OCI-LY7 (cell line): ENCODE measurements at places on chromosomes 12 and 14.

- DNase-seq = no peak
Observed at GRCh38 chr14:23579311-23579630, 681 bp upstream of the JPH4 start.

GRCh38 chr12:115245020-115245419, 561.0 kb upstream of the TBX3 start:
- DNase-seq = no peak

DNA sequence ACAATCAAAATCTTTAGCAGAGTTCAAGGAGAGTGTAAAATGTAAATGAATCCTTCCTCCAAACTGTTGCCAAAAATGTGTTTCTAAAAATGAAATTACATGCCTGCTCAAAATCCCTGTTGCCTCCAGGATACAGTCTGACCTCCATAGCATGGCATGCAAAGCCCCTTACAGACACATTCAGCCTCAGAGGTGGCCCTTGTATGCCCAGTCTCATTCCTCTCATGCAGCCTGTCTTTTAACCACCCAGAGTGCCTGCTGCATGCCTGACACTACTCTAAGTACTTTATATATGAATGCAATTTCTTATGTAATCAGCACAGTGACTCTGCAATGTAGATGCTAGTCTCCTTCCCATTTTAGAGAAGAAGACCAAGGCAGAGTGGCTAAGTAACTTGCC, 24.4 kb upstream of the PTPRQ start:
- DNase-seq = no peak

DNA sequence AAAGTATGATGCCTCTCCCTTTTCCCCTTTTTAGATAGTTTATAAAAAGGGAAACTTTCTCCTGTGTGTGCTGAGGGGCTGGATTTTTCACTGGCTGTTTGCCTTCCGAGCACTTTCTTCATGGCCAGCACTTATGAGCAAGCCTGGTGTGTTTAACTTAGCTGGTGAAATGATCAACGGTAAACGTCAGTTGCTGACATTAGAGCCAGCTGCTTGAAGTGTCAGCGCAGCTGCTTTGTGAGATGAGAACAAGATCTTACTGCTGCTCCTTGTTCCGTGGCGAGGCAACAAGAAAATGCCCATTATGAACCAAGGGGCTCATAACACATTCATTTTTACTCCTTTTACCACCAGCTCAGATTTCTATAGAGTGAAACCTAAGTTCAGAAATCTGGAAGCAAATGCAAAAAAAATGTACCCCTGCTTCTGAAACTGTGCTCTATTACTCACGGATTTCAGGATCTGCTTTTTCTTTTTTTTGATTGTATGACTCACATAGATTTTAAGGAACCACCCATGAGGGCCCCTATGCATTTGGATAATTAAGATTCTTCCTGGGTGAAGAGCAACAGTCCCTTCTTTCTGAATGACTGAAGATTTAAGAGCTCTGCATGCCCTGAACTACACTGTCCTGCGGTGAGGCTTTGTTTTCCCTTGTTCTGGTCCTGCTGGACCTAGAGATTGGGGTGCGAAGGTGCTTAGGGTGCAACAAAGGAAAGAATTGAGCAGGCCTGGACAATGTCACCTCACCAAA, 74.3 kb upstream of the CPM start:
- peak; percentile 47 for DNase-seq

GRCh38 chr12:117452112-117452511, 90.7 kb upstream of the NOS1 start:
- DNase-seq = no peak

DNA sequence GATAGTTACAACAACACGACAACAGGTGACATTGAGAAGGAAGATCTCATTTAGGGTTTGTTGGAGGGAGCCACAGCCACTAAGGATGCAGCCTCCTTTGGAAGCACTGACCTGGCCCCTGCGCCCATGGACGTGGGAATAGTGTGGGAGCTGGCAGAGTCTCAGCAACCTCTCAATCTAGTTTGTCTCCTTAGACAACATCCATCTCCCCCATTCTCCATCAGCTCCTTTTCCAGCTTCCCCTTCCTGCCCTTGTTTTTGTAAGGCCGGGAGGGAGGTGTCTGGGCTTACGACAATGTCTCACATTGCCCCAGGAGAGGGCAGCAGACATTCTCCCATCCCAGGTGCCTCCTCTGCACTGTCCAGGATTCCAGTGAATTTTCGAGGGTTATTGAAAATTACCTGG, 170.2 kb upstream of the PZP start:
- peak; percentile 25 for DNase-seq

GRCh38 chr12:50572287-50572686, 67.5 kb downstream of the DIP2B start:
- no peak for DNase-seq

- DNase-seq = no peak
Observed at GRCh38 chr14:47353186-47353585, 322.2 kb downstream of the MDGA2 start.

DNA sequence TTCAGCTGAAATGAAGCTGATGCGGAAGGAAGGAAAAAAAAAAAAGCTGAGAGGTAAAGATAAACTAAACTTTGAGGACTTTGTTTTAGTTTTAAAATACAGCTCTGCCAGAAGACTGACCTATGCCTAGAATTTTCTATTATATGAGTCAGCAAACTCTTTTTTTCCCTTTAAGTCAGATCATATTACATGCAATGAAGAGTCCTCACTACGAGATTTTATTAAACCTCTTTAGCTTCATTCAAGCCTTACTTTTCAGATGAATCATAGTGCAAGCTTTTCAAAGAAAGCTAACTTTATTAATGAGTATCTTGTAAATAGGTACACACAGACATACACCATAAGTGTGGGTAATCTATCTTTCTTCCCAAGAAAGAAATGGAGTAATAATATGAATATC, 57.8 kb upstream of the FSCB start:
- no peak for DNase-seq

DNA sequence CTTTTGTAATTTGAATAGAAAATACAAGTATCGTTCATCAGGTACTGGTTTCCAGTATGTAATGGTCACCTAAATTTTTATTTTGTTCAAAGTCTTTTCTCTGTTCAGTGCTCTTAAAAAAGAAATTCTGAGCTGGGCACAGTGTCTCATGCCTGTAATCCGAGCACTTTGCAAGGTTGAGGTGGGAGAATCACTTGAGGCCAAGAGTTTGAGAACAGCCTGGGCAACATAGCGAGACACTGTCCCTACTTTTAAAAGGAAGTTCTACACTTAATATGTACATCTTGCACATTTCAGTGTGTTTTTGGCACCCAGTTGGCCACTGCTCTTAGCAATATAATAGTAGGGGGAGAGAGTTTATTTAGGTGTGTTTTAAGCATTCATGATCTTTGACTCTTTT, 27.9 kb downstream of the PCNX1 start:
- no peak for DNase-seq

GRCh38 chr14:54781080-54781479, 121.5 kb downstream of the GCH1 start:
- no peak for DNase-seq

DNA sequence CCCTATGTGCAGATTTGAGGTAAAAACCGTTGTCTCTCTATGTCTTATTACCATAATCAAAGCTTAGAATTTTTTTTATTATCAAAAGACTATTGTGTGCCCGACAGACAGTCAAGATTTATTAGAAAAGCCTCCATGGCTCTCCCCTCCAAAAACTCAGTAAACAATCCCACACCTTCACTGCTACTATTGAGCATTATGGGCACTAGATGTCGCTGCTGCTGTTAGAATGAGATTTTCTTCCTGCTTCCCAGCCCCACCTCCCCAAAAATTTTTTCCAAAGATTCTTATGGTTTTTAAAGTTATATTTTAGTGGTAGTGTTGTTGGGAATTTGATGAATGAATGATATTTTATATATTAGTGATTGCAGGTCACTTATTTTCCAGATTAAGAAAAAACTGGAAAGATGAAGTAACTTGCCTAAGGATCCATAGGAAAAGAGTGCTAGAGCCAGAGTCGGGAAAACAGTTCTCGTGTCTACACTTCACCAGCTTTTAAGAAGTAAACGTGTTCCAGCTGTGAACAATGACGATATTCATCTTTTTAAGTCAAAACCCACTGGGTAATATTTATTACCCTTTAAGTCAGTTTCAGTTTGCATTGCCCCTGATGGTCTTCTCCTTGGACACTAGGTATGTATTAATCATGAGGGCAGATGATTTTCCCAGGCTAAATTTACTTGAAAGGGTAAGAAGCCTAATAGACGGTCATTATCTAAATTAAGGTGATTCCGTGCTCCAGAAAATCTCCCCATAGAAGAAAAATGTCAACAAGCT, 12.2 kb upstream of the FOXG1 start:
- DNase-seq = peak; percentile 32

DNA sequence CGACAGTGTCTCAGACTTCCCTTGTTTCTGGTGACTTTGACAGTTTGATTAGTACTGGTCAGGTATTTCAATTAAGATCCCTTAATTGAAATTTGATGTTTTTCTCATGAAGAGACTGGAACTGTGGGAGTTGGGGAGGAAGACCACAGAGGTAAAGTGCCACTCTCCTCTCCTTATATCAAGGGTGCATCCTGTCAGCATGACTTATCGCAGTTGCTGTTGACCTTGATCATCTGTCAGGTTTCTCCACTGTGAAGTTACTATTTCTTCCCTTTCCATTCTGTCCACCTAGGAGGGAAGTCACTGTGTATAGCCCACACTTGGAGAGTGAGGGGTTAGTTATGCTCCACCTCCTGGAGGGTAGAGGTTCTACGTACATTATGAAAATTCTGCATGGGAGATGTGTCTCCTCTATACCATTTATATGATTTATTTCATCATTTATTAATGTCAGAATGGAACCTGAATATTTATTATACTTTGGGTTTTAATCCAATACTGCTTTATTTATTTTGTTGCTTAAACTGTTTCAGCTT, 40.3 kb upstream of the SMOC1 start:
- no peak for DNase-seq

DNA sequence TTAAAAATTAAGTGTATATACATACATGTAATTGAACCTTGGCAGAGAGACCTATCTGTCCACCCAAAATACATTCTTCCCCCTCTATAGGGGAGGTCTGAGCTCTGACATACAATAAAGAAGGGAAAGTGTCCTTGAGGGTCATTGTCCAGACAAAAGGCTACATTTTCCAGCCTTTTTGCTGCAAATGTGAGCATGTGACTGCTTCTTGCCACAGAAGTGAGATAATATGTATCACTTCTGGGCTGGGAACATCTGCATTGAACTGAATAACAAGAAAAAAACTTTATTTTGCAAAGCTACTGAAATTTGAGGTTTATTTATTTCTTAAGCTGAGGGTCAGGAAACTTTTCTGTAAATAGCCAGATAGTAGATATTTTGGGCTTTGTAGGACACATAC, 131.3 kb downstream of the TBC1D30 start:
- no peak for DNase-seq

DNA sequence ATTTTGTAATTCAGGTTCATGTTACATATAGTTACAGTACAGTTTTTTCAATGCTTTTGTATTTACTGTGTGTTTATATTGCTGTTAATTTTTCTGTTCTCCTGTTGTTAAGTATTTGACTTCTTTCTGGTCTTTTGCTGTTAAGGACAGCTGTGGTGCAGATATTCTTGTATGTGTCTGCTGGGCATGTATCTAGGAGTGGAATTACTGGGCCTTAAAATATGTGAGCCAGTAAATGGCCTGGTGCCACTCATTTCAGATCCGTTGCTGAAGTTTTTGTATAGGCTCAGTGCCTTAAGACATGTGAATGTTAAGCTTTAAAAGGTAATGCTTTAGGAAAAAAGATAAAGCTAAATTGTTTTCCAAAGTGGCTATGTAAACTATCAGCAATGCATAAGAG, 87.3 kb downstream of the TTLL5 start:
- DNase-seq = no peak

DNA sequence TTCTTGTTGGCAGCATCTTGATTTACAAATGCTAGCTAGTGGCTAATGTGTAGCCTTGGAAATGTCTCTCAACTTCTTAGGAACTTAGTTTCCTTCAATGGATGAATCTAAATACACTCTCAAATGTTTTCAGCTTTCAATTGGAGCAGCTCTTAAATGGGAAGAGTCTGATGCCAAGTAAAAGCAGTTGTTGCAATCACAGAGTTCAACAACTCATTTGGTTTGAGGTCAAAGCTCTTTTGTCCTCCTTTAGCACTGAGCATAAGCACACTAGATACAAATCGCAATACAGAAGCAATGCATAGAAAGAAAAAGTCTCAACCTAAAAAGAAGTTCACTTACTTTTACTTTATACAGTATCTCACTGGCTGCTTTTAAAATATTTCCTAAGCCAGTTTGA, 986.1 kb upstream of the FLRT2 start:
- no peak for DNase-seq

GRCh38 chr14:72305561-72305960, 373.3 kb downstream of the RGS6 start:
- DNase-seq = no peak

DNA sequence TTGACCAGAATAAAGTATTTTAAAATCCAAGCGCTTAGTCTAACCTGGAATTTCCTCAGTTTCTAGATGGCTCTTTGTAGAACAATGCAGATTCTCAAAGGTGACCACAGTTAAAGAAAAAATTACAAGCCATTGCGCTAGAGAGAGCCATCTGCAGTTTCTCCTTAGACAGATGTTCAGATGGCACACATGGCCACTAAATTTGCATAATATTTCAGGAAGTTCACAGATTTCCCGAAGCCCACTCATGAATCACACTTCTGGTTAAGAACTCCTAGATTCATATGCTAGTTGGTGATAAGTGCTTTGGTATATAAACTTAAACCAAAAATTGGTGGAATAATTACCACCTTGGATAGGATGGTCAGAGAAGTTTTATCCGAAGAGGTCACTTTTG, 749 bp downstream of the AKAP3 start:
- peak; percentile 75 for DNase-seq
